ENCODE measurements at places on chromosomes 6 and 20. TPM values are rescaled to one million over a fixed set of nuclear protein-coding genes. Genes with fewer than 3 reads are reported as not detected.

GRCh38 chr20:17904027-17904426 lies 64.6 kb downstream of the SNX5 start:
- peak overlapping the region; percentile 79 for H3K27ac ChIP-seq
- peak; percentile 63 for DNase-seq
- H3K27me3 ChIP-seq: peaks cover 24% of the 10 kb centered on the region
- H3K36me3 ChIP-seq: peaks cover 4% of the 10 kb centered on the region
- peaks cover 28% of the 10 kb centered on the region for H3K4me1 ChIP-seq

- peak; percentile 81 for DNase-seq
- H3K27ac ChIP-seq: no peak overlapping the region
- H3K4me3 ChIP-seq: no peak overlapping the region
Measured at GRCh38 chr20:39048000-39048696, 86.0 kb downstream of the DHX35 start.

Gene RCAN2
- total RNA-seq: 0.91 TPM

GRCh38 chr20:35207950-35208611 lies 18.4 kb upstream of the MMP24 start:
- H3K27me3 ChIP-seq: no peaks in the 10 kb centered on the region
- no peak overlapping the region for H3K27ac ChIP-seq
- peak; percentile 87 for DNase-seq

DNA sequence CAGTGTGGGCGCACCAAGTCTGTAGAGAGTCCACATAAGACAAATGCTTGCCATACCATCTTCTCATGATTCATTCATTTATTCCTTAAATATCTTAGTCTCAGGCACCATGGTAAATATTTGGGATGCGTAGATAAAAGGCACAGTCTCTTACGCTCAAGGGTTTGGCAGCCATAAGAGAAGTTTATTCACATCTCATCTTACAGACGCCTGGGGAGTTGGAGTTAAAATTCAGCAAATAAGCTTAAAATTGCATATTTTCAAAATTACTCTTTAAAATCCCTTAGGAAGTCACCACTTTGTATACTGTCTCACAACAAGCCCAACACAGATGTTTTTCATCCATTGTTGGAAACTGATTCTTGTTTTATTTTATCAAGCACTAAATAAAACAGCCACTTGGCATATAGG lies 363.3 kb downstream of the KIF16B start:
- no peaks in the 10 kb centered on the region for H3K36me3 ChIP-seq
- no peak overlapping the region for H3K27ac ChIP-seq
- H3K4me1 ChIP-seq: no peaks in the 10 kb centered on the region
- H3K27me3 ChIP-seq: no peaks in the 10 kb centered on the region
- H3K4me3 ChIP-seq: no peak overlapping the region

GRCh38 chr6:10880366-10880765 lies 1.5 kb downstream of the GCM2 start:
- no peak for DNase-seq
- no peak overlapping the region for H3K4me3 ChIP-seq
- H3K36me3 ChIP-seq: peaks cover 2% of the 10 kb centered on the region
- H3K27me3 ChIP-seq: peaks cover 59% of the 10 kb centered on the region

Gene IL17F
- not detected for total RNA-seq

DNA sequence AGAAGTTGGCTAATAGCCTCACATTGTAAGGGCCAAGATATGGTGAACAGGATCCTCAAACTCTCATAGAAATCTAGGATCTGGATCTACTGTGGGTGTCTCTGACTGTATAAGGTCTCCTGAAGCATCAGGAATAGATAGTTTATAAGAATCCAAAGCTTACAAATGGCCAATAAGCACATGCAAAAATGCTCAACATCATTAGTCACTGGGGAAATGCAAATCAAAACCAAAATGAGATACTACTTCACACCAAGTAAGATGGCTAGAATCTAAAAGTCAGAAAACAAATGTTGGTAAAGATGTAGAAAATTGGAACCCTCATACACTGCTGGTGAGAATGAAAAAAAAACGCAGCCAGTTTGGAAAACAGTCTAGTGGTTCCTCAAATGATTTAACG lies 14.3 kb upstream of the RNF182 start:
- no peaks in the 10 kb centered on the region for H3K4me1 ChIP-seq
- no peak overlapping the region for H3K27ac ChIP-seq
- peaks cover 47% of the 10 kb centered on the region for H3K27me3 ChIP-seq
- H3K4me3 ChIP-seq: no peak overlapping the region

- no peaks in the 10 kb centered on the region for H3K4me1 ChIP-seq
- peaks cover 7% of the 10 kb centered on the region for H3K27me3 ChIP-seq
- no peak for DNase-seq
- no peak overlapping the region for H3K4me3 ChIP-seq
- no peak overlapping the region for H3K27ac ChIP-seq
- H3K36me3 ChIP-seq: no peaks in the 10 kb centered on the region
Measured at GRCh38 chr6:2434116-2434515, 188.7 kb upstream of the GMDS start.

DNA sequence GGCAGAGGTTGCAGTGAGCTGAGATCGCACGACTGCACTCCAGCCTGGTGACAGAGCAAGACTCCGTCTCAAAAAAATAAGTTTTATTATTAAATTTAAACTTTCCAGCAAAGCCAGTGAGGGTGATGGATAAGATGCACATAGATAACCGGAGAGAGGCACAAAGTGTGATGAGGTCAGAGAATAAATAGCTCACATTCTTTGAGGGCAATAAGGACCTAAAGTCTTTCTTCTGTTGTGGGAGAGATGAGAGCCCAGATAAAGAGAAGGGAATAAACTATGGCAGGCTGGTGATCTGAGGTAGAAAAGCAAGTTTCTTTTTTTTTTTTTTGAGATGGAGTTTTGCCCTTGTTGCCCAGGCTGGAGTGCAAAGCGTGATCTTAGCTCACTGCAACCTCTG lies 20.6 kb upstream of the EZR start:
- no peaks in the 10 kb centered on the region for H3K4me1 ChIP-seq
- H3K27ac ChIP-seq: no peak overlapping the region
- no peaks in the 10 kb centered on the region for H3K36me3 ChIP-seq
- H3K27me3 ChIP-seq: peaks cover 10% of the 10 kb centered on the region

Gene ALDH8A1
- total RNA-seq: 2.5 TPM

Gene TBX18
- total RNA-seq: not detected

DNA sequence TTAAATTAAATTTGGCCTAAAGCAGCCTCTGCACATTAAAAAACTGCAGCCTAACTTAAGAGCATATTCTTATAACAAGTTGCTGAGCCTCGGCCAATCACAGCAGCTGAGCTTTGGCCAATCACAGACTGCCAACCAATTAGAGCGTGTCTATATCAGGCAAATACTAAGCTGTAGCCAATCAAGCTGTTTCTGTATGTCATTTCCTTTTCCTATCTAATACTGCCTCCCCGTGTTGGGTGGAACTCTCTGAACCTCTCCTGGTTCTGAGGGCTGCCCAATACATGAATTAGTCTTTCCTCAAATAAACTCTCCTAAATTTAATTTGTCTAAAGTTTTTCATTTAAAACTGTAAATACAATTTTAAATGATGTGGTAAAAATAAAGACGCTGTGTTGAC lies 3.9 kb upstream of the TMEM244 start:
- H3K27me3 ChIP-seq: no peaks in the 10 kb centered on the region
- H3K4me1 ChIP-seq: peaks cover 17% of the 10 kb centered on the region
- DNase-seq: no peak
- no peak overlapping the region for H3K27ac ChIP-seq
- no peak overlapping the region for H3K4me3 ChIP-seq

Gene IPCEF1
- total RNA-seq: 17.3 TPM

GRCh38 chr6:141464490-141464889 lies 668.2 kb upstream of the GJE1 start:
- no peaks in the 10 kb centered on the region for H3K27me3 ChIP-seq
- H3K36me3 ChIP-seq: peaks cover 5% of the 10 kb centered on the region
- H3K4me3 ChIP-seq: no peak overlapping the region
- no peak overlapping the region for H3K27ac ChIP-seq
- no peak for DNase-seq

DNA sequence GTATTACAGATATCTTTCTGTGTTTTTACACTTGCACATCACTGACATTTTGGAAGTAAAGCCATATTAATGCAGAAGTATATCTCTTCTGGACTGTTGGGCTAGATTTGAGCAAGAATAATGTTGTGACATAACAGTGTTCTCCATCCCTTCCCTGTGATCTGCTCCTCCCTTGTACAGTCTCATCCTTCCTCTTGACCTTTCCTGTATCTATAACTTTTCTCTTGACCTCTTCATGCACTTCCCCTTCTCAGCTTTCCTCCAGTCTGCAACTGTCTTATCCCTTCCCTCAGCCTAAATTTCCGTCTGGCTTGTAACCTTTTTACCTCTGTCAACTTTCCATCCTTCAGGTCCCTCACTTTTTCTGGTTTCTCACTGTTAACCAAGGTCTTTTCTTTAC lies 29.8 kb downstream of the NCOA3 start:
- DNase-seq: no peak
- H3K4me1 ChIP-seq: peaks cover 35% of the 10 kb centered on the region
- no peaks in the 10 kb centered on the region for H3K27me3 ChIP-seq

Gene KIF25
- not detected for total RNA-seq

Gene IGF2R
- total RNA-seq: 74.5 TPM

Gene COL20A1
- not detected for total RNA-seq

DNA sequence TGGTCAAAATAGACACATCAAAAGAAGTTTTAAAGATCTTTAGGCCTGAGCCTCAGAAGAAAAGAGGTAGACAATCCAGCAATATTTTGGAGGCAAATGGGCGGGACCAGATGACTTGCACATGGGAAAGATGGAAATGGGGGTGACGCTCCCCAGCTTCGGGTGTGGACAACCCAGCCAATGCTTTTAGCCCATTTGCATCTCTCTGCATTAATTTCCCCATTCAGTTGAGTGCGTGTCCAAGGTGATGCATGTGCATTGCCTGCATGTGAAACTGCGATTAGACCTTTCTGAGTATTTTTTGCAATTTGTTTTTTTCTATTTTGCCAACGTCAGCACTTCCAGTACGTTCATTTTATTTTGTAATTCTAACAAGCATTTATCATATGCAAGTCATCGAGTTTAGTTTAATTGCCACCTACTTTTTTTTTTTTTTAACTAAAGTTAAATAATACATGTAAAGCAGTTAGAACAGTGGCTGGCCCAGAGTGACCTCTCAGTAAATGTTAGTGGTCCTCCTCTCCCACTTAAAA lies 24.2 kb downstream of the PDRG1 start:
- H3K27ac ChIP-seq: no peak overlapping the region
- DNase-seq: no peak
- no peaks in the 10 kb centered on the region for H3K36me3 ChIP-seq
- peaks cover 27% of the 10 kb centered on the region for H3K27me3 ChIP-seq
- no peak overlapping the region for H3K4me3 ChIP-seq
- H3K4me1 ChIP-seq: no peaks in the 10 kb centered on the region

DNA sequence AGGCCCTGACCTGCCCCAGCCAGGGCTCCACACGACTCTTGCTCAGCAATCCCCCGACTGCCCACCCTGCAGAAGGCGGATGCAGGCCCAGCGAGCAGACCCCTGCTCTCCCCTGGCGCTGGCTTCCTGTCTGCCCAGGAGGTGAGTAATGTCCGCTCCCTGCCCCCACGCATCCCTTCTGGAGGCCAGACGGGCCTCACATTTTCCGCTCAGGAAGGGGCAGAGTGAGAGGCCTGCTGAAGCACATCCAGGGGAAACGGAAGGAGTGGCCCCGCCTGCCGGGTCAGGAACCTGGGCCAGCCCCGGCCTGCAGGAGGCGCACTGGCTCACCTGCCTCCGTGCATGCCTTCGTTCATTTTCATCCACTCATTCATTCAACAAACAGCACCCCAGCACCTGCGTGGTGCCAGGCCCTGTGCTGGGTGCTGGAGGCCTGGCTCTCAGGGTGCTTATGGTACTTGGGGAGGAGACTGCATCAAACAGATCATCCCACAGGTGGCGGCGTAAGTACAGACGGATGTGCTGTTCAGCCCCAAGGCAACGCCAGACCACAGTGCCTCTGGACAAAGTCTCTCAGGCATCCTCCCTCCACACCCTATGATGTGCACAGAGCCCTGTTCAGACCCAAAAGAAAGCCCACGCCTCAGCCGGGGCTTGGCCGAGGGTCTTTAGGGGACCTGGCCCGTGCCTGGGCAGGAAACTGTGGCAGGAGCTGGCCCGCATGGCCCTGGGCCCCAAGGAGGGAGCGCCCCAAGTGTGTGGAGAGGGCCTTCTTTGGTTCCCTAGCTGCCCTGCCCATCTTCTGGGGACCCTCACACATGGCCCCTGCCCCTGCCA lies 112.1 kb downstream of the ASXL1 start:
- no peaks in the 10 kb centered on the region for H3K27me3 ChIP-seq
- no peak overlapping the region for H3K4me3 ChIP-seq
- H3K4me1 ChIP-seq: no peaks in the 10 kb centered on the region
- no peak for DNase-seq

Gene SAMD5
- 0.30 TPM for total RNA-seq

DNA sequence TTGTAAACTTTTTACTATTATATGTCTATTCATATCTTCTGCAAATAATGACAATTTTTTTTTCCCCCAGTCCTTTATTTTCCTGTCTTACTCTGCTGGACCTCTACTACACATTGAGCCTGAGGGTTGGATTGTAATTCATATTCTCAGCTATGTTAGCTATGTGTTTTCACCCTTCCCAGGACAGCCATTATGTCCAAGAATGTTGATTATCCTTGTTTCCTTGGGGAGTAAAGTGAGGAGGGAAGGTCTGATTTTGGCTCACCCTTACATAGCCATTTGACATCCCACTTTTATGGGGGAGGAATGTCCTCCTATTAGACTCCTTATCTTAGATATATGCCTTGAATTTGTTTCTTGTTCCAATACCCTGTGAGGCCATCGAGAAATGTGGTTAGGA lies 17.6 kb upstream of the TBC1D32 start:
- H3K27ac ChIP-seq: no peak overlapping the region
- no peaks in the 10 kb centered on the region for H3K36me3 ChIP-seq
- H3K4me3 ChIP-seq: no peak overlapping the region

Gene MAFB
- total RNA-seq: 0.09 TPM

DNA sequence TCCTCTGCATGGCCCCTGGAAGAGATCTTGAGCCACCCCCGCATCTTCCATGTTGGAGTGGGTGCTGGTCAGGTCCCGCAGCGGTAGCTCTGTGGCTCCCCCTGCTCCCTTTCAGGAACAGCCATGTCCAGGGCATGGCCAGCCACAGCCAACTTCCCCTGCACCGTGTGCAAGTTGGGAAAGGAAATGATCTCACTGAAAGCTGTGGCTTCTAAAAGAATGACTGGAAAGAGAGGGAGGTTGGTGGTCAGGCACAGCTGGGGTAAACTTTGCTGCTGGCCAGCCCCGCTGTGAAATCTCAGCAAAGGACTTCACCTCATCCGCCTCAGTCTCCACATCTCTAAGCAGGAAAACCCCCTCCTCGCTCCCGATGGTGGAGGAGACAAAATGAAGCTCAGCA lies 153.6 kb upstream of the CST7 start:
- no peak overlapping the region for H3K4me3 ChIP-seq
- H3K4me1 ChIP-seq: peaks cover 6% of the 10 kb centered on the region
- peaks cover 6% of the 10 kb centered on the region for H3K27me3 ChIP-seq
- no peak for DNase-seq
- no peaks in the 10 kb centered on the region for H3K36me3 ChIP-seq

Gene FOXF2
- not detected for total RNA-seq

DNA sequence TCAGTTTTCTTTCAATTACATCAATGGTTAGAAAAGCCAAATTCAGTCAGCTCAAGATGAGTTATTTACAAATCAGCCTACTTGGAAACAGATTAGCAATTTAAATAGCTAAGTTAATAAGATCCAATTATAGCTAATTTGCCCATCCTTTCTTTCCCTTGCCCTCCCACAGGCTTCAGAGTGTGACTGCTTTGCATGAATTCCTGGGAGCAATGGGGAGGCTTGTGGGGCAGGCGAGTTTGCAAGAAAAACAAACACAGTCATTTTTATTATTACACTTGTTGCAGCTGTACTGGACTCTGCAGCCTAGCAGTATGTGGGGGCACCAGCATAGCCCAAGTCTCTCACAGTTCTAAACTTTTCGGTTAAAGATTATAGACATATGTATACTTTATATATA lies 219.0 kb downstream of the NKAIN2 start:
- H3K27me3 ChIP-seq: no peaks in the 10 kb centered on the region
- H3K4me1 ChIP-seq: no peaks in the 10 kb centered on the region
- no peak overlapping the region for H3K4me3 ChIP-seq

Data from activated CD8-positive, alpha-beta memory T cell treated with anti-CD3 and anti-CD28 coated beads, Interleukin-2, amount 10 ng/mL, durations not matched to agents 7 days and 5 days (primary cell).